Subcutaneous adipose tissue (tissue), 4 donors: ENCODE measurements at places on chromosomes 2 and 18. TPM values are rescaled to one million over a fixed set of nuclear protein-coding genes. Genes with fewer than 3 reads are reported as not detected.

Gene GAL3ST2
- total RNA-seq, result 2.2 TPM

Gene STPG4
- total RNA-seq, result not detected

Gene ACMSD
- total RNA-seq, result not detected

Gene LIPG
- not detected for total RNA-seq

Gene NOSTRIN
- 24.6 TPM for total RNA-seq
